T1000 (cell line): ENCODE measurements at places on chromosomes 2 and 18.

DNA sequence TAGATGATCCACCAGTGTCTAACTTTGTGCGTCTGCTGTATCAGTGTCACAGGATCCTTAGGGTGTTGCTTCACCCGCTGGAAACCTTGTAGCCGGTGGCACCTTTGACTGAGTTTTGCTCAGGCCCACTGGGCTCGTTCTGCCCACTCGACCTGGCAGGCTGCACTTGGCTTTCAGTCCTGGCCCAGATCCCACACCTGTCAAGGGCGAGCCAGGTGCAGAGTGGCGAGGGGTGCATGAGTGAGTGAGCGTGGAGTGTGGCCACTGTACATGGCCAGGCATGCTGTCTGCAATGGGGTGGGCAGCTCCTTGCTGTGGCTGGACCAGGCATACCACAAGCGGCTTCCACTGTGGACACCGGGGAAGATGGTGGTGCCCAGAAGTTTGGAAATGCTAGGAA, 179.0 kb downstream of the FAM210A start:
- DNase-seq: no peak

DNA sequence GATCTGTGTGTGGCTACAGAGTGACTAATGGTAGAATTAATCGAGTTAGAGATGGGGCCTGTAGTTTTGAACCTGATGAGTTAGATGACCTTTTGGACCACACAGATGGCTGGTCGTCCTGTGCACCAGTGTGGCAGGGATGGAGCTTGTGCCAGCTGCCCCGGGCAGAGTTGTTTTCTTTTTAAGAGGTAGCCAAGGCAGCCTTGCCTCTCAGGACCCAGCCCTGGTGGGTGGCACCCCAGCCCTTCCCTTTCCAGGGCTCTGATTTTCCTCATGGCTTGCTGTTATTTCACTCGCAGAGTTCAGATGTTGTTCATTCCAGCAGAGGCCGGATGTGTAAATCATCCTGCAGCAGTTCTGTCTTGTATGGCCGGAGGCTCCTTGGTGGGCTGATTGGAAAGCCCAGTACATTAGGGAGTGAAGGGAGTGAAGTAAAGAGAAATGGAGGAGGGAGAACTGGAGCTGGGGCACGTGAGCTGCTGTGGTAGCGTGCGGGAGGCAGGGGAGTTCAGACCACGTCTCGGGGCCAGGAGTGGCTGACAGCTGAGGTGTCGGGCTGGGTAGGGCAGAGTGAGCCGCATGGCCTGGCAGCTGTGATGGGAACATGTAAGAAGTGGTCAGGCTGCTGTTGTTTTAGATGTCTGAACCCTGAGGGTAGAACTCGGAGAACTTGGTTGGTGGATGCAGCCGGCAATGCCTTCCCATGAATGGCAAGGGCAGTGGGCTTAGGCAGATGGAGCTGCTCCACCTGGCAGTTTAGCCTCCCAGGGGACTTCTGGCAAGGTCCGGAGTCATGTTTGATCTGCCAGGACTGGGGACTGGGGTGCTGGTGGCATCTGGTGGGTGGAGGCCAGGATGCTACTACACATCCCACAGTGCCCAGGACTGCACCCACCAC, 28.8 kb downstream of the ASAP2 start:
- no peak for DNase-seq

DNA sequence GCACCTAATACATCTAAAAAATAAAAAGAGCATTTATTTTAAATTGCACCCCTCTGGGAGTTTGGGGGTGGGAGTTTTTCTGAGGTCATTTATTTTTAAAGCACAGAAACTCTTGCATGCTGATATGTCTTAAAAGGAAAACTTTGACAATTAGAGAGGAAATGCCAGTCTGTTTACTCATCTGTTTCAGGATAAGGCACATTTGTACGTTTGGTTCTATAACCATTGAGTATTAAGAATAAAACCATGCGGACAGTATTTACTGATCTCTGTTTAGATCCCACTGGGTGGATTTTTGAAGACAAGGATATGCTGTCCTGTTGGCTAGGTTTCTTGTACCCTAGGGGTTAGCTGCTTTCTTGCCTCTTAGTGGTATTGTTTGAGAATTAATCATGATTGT, 122.9 kb downstream of the TANC1 start:
- no peak for DNase-seq

- DNase-seq: peak; percentile 93
Observed at GRCh38 chr2:10493634-10494281, 45.6 kb upstream of the ODC1 start.

- no peak for DNase-seq
Observed at GRCh38 chr18:48815179-48815515, 135.6 kb downstream of the SMAD7 start.

DNA sequence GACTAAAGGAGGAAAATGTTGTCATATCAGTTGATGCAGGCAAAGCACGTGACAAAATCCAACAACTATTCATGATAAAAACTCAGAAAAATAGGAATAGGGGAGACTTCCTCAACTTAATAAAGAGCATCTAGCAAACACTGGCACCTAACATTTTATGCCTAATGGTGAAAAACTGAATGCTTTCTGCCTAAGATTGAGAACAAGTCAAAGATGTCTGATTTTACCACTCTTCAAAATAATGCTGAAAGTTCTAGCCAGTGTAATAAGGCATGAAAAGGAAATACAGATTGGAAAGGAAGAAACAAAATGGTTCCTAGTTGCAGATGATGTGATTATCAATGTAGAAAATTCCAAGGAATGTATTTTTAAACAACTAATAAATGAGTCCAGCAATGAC, 58.4 kb downstream of the SMAD4 start:
- no peak for DNase-seq

DNA sequence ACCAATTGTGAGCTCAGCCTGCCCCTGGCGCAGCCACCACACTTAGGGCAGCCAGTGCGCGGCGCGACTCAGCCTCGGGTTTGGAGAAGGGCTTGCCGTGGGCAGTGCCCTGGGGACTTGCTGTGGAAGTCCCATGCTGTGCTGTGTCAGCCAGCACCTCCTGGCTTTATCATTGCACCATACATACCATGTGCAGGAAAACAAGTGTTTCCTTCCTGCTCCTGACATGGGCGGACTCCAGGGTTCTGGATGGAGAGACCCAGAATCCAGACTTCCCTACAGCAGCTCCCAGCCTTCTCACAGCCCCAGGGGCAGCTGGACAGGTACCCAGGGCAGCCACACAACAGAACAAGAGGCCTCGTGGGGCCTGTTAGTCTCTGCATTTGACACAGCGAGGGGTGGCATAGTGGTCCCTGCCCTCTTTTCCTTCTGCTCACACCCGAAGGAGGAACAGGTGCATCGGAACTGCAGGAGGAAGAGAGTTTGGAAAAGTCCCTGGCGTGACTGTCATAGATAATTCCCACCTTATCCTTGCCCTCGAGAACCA, 54.2 kb downstream of the SDC1 start:
- DNase-seq: no peak

DNA sequence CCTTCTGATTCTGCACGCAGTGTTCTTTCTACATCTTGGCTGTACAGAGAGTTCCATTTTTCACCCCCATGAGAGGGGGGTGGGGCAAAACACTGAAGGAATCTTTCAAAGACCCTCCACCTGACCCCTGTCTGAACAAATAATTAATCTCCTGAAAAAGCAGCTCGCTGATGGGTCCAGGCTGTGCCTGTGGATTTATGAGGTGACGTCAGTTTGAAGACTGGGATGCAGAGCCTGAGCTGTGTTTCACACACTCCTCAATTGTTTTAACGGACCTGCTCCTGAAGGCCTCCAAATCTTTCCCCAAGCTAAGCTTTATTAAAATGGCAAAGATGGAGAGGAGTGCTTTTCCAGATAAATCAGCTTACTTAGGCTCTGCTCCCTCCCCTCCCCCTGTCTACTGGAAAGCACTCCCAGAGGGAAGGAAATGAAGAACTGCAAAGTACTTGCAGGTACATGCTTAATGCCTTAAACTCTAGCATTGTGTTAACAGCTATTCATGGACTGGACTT, 390.2 kb upstream of the TNP1 start:
- no peak for DNase-seq

DNA sequence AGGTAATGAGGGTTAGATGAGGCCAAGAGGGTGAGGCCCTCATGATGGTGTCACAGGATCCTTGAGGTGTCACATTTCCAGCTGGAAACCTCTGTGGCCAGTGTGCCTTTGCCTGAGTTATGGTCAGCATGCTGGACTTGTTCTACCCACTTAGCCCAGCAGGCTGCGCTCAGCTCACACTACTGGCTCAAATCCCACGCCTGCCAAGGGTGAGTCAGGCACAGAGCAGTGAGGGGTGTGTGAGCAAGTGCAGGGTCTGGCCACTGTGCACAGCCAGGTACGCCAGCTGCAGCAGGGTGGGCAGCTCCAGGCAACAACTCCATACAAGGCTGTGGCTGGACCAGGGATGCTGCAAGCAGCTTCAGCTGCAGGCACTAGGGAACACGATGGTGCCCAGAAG, 616.6 kb upstream of the FSHR start:
- DNase-seq: no peak

- no peak for DNase-seq
Observed at GRCh38 chr2:131049150-131049718, 44.0 kb downstream of the FAM168B start.

GRCh38 chr2:239581352-239581901, 180.6 kb upstream of the HDAC4 start:
- no peak for DNase-seq

DNA sequence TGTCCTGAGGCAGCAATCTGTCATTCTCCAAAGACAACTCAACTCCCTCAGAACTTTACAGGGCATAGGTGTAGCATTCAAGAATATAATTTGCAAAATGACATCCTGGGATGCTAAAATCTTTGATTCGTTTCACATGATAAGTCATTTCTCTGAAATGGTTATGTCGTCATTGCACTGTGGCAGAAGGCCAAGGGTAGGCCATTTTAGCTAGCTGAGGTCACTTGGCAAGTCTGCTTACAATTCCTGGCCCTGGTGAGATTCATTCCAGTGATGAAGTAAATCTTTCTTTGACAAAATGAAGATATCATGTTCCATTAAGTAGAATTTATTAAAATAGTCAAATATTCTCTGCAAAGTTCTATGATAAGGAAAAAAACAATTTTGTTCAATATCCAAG, 1410.3 kb upstream of the LRRTM1 start:
- no peak for DNase-seq

DNA sequence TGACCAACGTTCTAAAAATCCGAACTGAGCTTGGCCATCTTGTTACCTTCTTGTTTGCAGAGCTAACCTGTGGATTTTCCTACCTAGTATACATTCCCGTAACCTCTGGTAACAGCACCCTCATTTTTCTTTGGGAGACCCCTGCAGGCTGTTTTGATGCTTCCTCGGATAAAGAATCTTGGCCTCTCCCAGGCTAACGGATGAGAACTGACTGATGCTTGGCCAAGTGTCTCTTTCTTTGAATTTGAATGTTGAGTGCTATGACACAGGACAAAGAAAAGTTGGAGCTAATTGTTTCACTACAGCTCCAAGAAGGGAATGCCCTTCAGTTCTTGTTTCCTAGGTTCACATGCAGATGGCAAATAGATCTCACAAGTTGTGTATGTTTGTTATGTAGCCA, 19.3 kb upstream of the CAVIN2 start:
- DNase-seq: no peak

GRCh38 chr2:8840475-8841091, 3.2 kb upstream of the KIDINS220 start:
- no peak for DNase-seq

- no peak for DNase-seq
Observed at GRCh38 chr18:52439457-52439856, 99.5 kb downstream of the DCC start.

DNA sequence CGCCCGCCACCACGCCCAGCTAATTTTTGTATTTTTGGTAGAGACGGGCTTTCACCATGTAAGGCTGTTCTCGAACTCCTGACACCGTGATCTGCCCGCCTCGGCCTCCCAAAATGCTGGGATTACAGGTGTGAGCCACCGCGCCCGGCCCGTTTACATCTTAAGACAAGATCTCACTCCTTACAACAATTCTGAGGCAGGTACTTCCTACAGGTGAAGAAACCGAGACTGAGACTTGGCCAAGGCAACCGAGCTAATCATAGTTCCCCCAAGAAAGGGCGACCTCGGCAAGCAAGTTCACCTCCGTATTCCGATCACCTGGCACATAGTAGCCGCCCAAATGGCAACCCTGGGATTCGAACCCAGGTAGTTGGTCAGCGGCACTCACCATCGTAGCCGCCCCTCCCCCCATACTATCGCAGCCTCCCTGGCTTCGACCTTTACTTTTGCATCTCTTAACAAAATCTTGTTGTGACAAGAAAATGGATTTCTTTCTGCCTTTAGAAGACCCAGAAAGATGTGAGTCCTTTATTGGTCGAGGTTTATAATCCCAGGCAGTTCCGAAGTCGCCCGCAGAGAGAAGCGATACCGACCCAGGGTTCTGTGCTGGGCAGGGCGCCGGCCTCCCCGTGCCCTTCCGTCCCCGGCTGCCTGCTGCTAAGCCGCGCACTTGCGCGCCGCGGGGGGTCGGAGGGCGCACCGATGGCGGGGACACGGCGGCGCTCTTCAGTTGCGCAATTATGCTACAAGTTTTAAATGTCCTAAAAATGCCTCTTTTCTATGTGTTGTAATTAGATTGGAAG, 1.1 kb upstream of the FZD5 start:
- no peak for DNase-seq

GRCh38 chr2:161905389-161906046, 168.5 kb downstream of the DPP4 start:
- DNase-seq: peak; percentile 4

DNA sequence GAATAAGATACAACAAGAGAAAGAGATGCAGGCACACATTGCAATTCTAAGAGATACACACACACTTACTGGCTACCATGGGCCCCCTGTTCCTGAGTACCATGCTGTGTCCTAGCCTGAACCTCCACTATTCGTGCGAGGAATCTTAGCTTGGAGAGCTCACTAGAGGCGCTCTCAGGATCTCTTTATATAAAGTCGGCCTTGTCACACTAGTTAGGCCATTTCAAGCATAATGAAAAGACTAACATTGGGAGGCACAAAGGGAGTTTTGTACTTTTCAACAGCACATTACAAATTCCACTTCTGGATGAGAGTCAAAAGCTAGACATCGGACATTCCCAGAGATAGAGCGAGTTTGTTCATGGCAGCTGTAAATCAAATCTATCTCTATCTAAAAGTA, 365.2 kb downstream of the DSEL start:
- no peak for DNase-seq

- no peak for DNase-seq
Observed at GRCh38 chr2:102000813-102001766, 9.3 kb downstream of the IL1R2 start.

DNA sequence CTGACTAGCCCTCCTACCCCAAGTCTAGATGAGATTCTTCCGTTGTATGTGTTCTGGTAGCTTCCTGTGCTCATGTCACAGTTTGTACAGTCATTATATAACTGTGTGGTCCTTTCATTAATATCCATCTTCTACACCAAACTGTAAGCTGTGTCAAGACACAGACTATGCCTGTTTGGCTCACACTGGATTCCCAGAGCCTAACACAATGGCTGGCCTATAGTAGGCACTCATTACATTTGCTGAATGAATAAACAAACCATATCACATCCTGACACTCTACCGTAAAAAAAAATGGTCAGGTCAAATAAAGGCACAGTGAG, 72.6 kb downstream of the ANKRD44 start:
- DNase-seq: no peak

DNA sequence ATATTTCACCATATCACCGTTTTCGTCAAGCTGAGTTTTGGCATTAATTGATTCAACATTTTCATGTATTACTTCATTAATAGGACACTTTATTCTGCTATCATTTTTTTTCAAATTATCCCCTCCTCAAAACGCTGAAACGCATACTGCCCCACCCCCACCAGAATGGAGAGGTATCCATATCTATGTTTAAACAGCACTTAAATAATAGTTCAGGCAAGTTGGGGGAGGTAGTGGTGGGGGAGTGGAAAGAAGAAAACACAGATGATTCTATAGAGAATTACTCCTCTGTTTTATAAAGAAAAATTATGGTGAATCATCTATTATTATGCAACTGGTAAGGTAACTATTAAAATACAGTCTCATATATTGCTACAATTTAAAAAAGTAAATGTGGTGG, 314.4 kb upstream of the ZEB2 start:
- DNase-seq: no peak
